ENCODE measurements at places on chromosomes 3 and 15.

DNA sequence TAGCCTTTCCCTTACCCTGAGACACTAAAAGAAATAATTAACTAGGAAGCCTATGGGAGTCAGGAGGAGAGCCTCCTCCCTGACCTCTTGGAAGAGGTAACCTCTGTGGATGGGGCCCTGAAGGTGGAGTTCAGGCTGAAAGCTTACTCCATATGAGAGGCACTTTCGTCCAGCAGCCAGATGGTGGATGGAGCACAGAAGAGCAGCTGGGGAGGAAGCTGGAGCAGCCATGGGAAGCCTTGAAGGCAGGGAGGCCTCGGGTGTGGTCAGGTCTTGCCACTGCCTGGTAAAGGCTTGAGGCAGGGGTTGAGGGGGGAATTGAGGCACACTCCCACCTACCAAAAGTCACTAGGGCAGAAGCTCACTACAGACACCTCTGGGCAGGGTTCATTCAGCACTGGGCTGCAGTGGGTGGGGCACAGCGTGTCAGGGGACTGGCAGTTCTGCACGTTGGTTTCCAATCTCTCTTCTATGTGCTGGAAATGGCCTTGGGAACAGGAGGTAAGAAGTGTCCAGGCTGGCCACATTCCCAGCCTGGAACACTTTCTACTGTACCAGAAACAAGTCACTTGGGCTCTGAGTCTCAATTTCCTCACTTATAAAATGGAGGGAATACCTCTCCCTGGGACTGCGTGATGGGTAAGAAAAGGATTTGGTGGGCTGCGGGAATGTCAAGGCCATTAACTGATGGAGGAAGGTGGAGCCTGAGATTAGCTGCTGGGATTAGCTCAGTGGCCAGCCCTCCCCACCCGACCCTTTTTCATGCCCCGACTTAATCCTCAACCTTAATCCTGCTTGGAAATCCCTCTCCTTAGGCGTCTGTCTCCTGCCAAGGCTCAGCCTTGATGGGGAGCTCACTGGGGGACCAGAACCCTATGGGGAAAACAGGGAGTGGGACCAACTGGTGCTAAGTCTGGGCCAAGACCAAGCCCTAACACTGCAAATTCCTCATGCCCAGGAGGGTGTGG, 5.4 kb downstream of the PCBP4 start:
- DNase-seq: no peak

GRCh38 chr3:70980646-70981170, 602.8 kb downstream of the FOXP1 start:
- DNase-seq: no peak

DNA sequence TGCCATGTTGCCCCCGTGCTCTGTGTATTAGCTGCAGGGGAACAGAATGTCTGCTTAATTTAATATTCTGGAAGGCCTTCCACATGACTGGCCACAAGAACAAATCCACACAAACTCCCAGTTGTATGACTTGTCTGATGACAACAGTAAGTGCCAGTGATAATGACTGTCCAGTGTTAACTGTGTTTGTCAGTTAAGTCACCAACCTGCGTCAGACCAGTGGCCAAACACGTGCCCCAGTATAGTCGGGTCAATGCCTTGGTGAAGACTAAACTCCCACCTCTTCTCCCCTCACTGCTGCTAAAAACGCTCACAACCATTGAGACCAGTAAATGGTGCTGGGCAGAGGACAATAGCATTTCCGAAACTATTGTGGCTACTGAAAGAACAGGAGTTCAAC, 9.8 kb upstream of the ATP13A5 start:
- no peak for DNase-seq

GRCh38 chr3:190301591-190301990, 20.7 kb downstream of the CLDN1 start:
- DNase-seq: no peak

DNA sequence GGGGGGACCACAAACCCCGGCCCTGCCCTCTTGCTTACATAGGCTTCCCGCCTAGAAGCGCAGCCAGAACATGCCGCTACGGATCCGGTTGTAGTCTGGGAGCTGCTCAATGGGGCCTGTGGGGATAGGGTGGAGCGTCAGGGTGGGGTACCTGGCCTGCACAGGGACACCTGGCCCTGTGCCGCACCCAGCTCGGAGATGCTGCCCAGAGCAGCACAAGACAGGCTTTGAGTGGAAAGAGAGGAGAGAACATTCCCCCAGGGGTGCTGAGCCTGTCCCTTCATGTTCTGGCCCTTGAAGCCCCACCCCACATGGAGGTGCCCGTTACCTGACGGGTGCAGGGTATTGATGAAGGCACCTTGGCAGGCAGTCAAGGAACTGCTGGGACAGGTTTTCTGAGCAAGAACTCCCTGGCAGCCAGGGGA, 4.0 kb upstream of the COL7A1 start:
- DNase-seq: no peak

GRCh38 chr15:98983334-98983733, 24.3 kb downstream of the PGPEP1L start:
- DNase-seq: no peak

DNA sequence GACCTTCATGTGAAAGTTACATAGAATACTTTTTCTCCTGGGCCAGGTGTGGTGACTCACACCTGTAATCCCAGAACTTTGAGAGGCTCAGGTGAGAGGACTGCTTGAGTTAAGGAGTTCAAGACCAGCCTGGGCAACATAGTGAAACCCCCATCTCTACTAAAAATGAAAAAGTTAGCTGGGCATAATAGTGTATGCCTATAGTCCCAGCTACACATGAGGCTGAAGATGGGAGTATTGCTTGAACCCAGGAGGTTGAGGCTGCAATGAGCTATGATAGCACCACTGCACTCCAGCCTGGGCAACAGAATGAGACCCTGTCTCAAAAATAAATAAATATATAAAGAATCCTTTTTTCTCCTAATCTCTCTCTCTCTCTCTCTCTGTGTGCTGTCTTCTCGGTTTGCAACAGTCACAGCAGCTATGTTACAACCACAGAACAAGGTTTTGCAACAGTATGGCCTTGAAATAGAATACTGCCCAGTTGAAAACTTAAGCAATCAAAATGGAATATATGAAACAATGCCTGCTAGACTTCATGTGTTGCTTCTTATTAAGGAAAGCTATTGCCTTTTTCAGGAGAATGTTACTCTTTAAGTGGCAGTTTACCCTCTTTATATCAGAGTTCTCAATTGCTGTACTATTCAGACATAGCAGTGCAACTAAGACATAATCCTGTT, 12.3 kb upstream of the DENND4A start:
- no peak for DNase-seq

DNA sequence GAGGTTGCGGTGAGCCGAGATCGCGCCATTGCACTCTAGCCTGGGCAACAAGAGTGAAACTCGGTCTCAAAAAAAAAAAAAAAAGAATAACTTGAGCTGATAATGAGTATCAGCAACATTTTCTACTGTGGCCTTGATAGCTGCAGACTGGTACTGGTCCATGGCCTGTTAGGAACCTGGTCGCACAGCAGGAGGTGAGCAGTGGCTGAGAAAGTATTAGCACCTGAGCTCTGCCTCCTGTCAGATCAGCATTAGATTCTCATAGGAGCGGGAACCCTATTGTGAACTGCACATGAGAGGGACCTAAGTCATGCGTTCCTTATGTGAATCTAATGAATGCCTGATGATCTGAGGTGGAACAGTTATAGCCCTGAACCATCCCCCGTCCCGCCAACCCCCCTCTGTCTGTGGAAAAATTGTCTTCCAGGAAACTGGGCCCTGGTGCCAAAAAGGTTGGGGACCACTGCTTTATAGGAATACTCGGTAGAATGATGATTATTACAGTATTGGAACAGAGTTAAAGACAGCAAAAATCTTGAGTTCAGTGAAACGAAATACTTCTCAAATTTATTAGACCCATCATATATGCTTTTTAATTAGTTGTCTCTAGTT, 126.0 kb downstream of the ZNF609 start:
- DNase-seq: no peak

DNA sequence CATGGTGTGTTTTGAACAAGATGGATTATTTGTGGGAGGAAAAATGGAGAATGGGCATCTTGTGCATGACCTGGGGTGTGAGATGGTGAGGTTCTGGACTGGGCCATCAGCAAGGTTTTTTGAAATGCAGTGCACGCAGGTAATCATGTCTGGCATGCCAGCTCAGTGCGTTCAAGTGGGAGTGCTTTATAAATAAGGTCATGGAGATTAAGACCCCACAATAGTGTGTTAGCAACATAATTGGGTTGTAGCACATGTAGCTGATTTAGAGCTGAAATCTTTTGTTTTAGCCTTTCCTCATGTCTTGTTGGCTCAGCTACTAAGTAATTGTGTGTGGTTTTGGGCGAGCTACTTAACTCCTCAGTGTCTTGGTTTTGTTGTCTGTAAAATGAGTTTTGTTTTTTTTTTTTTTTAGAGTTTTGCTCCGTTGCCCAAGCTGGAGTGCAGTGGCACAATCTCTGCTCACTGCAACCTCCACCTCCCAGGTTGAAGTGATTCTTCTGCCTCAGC, 3.9 kb upstream of the CACNA1D start:
- DNase-seq: no peak

- DNase-seq: no peak
Observed at GRCh38 chr15:67724691-67725375, 100.5 kb upstream of the SKOR1 start.

GRCh38 chr3:42501681-42502428, 588 bp upstream of the VIPR1 start:
- peak; percentile 56 for DNase-seq

Measured in activated T-cell treated with anti-CD3 and anti-CD28 coated beads for 1 hour (primary cell).